Activated CD8-positive, alpha-beta T cell treated with anti-CD3 and anti-CD28 coated beads for 36 hours (primary cell): ENCODE measurements at places on chromosomes 6 and 20. TPM values are rescaled to one million over a fixed set of nuclear protein-coding genes. Genes with fewer than 3 reads are reported as not detected.

GRCh38 chr20:32830437-32830836 is 10.7 kb downstream of the MAPRE1 start:
- H3K4me1 ChIP-seq: peaks cover 51% of the 10 kb centered on the region
- no peak for DNase-seq
- H3K4me3 ChIP-seq: no peak overlapping the region
- H3K27ac ChIP-seq: peak overlapping the region; percentile 16
- peaks cover 62% of the 10 kb centered on the region for H3K36me3 ChIP-seq

The CALHM4 gene
- not detected for total RNA-seq

DNA sequence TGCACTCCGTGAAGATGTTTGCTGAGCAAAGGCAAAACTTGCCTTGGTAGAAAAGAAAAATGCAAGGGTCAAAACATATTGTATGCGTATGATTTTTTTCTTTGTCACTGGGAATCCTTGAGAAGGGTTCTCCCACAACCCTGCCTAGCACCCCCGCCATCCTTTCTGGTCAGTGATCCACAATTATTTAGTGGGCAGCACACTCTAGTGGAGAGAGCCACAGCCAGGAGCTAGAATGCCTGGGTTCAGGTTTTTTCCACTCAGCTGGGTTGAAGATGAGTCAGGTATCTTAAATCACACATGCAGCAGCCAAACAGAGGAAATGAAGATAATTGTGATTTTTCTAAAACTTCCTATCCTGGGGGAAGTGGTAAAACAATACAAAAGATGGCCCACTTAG is 243.1 kb downstream of the PKHD1 start:
- H3K27ac ChIP-seq: no peak overlapping the region
- H3K27me3 ChIP-seq: no peaks in the 10 kb centered on the region
- no peak overlapping the region for H3K4me3 ChIP-seq
- no peak for DNase-seq

DNA sequence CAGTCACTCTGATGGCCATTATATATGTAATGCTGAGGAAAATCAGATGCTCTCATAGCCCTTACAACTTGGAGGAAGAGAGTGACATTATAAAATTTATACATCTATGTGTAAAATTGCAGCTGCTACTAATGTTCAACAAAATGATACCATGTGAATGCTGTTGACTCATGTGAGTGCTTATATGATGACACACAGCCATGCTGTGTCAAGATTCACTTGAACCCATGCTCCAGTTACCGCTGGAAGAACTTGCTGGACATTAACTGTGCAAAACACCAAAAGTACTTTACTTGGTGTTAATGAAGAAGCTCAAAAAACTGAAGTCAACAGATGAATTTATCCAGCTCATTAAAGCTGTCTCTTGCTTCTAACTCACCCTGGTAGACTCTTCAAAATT is 318.9 kb upstream of the PLCB4 start:
- H3K4me1 ChIP-seq: peaks cover 2% of the 10 kb centered on the region
- H3K4me3 ChIP-seq: no peak overlapping the region
- H3K27me3 ChIP-seq: no peaks in the 10 kb centered on the region
- H3K36me3 ChIP-seq: no peaks in the 10 kb centered on the region

GRCh38 chr6:138656364-138657064 is 117.1 kb upstream of the CCDC28A start:
- H3K27me3 ChIP-seq: peaks cover 24% of the 10 kb centered on the region
- no peaks in the 10 kb centered on the region for H3K36me3 ChIP-seq
- H3K4me1 ChIP-seq: peaks cover 18% of the 10 kb centered on the region
- no peak for DNase-seq

The TRIM40 gene
- not detected for total RNA-seq

- peak; percentile 63 for DNase-seq
- H3K27me3 ChIP-seq: peaks cover 58% of the 10 kb centered on the region
- no peaks in the 10 kb centered on the region for H3K36me3 ChIP-seq
- peak overlapping the region; percentile 37 for H3K4me3 ChIP-seq
- H3K4me1 ChIP-seq: peaks cover 21% of the 10 kb centered on the region
These were observed 1.1 kb upstream of the JAG1 start for GRCh38 chr20:10674684-10675449.

GRCh38 chr6:135322427-135323201 is 141.5 kb downstream of the MYB start:
- H3K4me3 ChIP-seq: peak overlapping the region; percentile 26
- peak; percentile 19 for DNase-seq
- peaks cover 17% of the 10 kb centered on the region for H3K4me1 ChIP-seq
- no peaks in the 10 kb centered on the region for H3K27me3 ChIP-seq
- peaks cover 14% of the 10 kb centered on the region for H3K36me3 ChIP-seq
- H3K27ac ChIP-seq: peak overlapping the region; percentile 76

DNA sequence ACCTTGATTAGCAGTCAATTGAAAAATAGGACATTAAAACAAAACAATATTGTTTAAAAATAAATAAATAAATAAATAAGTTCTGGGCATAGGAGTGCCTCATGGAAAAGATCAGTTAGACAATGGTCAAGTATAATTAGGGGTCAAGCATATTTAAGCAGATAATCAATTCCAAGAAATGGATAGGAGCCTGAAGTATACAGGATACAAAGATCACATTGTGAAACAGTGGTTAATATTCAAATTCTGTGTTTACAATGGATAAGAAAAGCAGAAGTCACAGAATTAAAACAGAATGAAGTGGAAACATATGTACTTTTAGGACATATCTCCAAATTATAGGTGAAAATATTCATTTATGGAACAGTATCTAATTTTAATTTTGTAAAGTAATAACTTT is 1028.6 kb upstream of the CITED2 start:
- H3K27me3 ChIP-seq: peaks cover 3% of the 10 kb centered on the region
- H3K36me3 ChIP-seq: no peaks in the 10 kb centered on the region
- no peaks in the 10 kb centered on the region for H3K4me1 ChIP-seq
- no peak for DNase-seq

DNA sequence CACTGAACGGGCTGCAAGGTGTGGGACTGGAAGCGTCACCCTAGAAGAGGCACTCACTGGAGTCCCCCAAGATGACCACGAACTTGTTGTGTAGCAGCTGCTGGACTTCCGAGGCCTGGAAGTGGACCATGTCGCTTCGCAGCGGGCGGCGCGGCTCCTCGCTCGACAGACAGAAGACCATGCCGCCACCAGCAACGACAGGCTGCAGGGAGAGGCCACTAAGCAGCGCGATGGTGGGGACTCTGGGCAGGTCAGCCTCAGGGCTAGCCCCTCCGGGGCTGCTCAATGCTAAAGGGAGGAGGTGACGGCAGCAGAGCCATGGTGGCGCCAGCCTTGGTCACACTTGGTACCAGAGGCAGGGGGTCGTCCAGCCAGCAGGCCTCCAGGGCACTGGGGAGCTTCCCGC is 720 bp downstream of the PCED1A start:
- peak overlapping the region; percentile 84 for H3K27ac ChIP-seq
- no peaks in the 10 kb centered on the region for H3K27me3 ChIP-seq
- peak overlapping the region; percentile 83 for H3K4me3 ChIP-seq
- peaks cover 31% of the 10 kb centered on the region for H3K4me1 ChIP-seq
- no peak for DNase-seq
- peaks cover 27% of the 10 kb centered on the region for H3K36me3 ChIP-seq
